ENCODE measurements at places on chromosomes 2 and 18. TPM values are rescaled to one million over a fixed set of nuclear protein-coding genes. Genes with fewer than 3 reads are reported as not detected.

The GREB1 gene
- total RNA-seq, result 3.0 TPM

The ALLC gene
- total RNA-seq, result not detected

The CGREF1 gene
- total RNA-seq, result 13.3 TPM

The FARP2 gene
- total RNA-seq, result 23.1 TPM

The ITPRIPL1 gene
- total RNA-seq, result 3.4 TPM

The GPBAR1 gene
- total RNA-seq, result 0.25 TPM

The MAP4K3 gene
- 79.7 TPM for total RNA-seq
